Activated CD8-positive, alpha-beta memory T cell treated with anti-CD3 and anti-CD28 coated beads for 1 hour (primary cell): ENCODE measurements at places on chromosomes 4 and X.

DNA sequence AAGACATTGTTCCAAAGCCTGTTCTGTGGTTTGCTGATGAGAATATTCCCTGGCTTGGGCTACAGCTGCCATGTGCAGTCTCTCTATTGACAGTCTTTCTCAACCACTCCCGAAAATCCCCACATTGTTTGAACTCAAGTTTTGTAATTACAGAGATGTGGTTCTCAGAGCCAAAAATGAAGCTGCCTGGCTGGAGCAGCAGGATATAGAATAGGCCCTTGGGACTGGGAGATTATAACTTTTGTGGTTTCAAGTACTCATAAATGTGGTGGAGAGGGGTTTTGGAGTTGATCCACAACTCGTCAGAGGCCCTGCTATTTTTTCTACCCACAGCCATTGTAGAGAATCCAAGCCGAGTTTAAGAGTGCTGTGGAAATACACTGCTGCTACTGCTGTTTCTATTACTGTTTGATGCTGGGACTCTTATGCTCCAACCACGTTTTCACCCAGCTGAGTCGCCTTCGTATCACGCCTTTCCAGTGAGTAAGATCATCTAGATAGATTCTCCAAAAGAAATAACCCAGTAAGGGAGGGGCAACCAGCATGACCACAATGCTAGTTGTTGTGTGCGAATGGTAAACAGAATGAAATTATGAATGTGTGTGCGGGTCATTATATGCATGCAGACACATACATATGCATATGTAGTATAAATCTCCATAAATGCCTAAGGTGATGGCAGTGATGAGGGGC, 57.1 kb upstream of the ATXN3L start:
- DNase-seq: no peak

DNA sequence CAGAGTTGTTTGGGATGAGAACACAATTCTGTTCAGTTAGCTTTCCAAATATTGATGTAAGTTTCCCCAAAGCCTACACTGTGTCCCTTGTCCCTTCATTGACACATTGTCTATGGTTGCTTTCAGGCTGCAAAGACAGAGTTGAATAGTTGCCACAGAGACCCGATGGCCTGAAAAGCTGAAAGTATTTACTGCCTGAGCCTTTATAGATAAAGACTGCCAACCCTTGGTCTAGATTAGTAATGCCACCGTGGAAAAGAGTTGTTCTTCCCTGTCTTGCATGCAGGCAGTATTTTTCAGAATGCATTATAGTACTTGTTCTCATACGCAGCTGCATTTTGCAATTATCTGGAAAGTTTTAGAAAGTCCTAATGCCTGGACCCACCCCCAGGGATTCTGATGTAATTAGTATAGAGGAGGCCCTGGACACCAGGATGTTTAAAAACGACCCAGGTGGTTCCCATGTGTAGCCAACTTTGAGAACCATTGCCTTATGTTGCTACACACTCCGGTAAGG, 180.8 kb downstream of the FRMPD4 start:
- no peak for DNase-seq

DNA sequence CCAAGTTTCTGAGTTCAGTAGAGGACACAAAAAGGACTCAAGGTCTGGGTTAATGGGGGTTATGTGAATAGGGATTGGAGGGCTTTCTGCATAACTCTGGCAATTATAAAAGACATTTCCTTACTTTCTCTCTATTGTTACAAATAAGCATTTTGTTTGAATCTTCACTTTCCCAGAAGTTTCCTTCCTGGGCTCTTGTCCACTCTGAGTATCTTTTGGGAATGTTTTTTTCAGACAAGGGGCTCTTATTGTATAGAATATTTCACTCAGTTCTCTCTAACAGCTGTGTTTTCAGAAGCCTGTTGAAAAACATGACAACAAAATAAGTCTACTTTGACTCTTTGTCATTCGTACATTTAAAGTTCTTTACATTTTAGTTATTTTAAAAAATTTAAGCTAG, 57.6 kb upstream of the MAP9 start:
- no peak for DNase-seq

- no peak for DNase-seq
These were observed 20.3 kb downstream of the RGN start for GRCh38 chrX:47098338-47099094.

GRCh38 chr4:37924946-37925345, 34.1 kb downstream of the TBC1D1 start:
- no peak for DNase-seq

DNA sequence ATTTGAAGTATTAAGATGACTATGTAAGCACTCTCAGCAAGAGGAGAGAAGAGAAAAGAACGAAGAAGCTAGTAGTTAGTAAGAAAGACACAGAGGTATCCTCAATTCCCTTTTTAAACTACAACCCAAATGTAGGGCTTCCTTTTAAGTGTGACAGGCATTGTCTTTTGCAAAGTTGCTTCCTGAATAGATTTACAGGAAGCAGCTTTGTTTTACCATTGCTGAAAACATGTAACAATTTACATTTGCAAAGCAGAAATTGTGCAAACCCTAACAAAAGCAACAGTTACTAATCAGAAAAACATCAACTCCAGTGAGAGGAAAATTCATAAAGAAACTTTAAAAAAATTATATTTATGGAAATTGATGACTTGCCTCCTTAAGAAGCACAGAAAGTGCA, 96.4 kb downstream of the FAM13A start:
- DNase-seq: no peak

- no peak for DNase-seq
These were observed 27.6 kb downstream of the ARFIP1 start for GRCh38 chr4:152807294-152807829.
